HT1080 (cell line): ENCODE measurements at places on chromosomes 1 and 21.

GRCh38 chr1:2894381-2895041 is 93.0 kb upstream of the TTC34 start:
- DNase-seq = no peak

GRCh38 chr1:185360714-185361113 is 43.7 kb upstream of the IVNS1ABP start:
- peak; percentile 48 for DNase-seq

DNA sequence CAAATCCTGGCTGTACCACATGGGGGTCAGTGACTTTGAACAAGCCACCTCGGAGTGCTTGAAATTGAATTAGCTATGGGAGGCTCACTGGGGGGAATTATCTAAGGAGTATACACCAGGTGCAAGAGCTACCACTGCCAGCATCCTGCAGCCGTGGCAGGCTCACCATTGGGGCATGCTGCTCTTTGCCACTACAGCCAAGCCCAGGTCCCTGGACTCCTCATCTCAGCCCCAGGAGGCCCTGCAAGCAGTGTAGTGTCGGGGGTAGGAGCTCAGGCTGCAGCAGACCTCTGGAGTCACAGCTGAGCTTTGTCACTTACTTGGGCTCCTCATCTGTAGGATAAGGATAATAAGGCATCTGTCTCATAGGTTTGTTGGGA is 35.3 kb downstream of the ACOT11 start:
- DNase-seq = no peak

DNA sequence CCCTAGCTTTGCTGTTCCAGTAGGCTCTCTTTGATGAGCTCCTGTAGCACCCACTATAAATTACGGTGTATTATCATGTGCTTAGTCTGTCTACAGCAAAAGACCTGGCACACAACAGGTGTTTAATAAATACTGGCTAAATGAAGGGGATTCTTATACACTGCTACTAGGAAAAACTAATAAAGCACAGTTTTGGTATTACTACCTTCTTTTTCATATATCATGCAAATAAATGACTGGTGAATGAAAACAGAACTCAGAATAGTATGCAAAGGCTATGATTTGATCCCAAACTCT is 26.4 kb downstream of the WDR26 start:
- no peak for DNase-seq

DNA sequence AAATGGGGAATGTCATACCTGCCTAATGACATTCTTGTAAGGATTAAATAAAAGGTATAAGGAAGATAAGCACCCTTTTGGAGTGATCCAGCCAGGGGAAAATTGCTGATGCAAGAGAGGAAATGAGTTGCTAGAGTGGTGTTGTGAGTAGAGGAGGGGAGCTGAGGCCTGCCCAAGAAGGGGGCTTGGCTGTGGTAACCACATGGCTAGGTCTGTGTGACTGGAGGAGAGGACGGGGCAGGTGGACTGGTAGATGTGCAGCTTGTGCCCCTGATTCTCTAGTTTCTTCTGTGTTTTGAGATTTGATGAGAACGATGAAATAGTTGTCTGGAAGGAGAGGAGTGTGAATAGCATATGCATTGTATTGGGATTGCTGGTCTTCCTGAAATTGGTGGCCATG is 6.6 kb downstream of the TXLNA start:
- no peak for DNase-seq

DNA sequence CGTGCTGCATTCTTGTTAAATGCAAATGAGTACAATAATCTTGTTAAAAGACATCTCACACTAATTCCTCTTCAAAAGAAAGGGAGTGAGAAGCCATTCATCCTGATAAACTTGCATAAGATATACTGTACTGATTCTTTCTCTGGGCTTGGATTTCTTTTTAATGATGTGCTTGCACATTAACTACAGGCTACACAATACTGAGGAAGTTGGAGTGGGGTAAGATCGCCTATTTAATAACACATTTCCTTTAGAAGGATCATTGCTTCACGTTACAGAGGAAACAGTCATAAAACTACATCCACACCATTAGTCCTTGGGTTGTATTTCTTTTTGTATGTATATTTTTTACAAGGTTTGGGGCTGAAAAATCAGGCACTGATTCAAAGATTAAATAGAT is 36.6 kb downstream of the NRIP1 start:
- no peak for DNase-seq

DNA sequence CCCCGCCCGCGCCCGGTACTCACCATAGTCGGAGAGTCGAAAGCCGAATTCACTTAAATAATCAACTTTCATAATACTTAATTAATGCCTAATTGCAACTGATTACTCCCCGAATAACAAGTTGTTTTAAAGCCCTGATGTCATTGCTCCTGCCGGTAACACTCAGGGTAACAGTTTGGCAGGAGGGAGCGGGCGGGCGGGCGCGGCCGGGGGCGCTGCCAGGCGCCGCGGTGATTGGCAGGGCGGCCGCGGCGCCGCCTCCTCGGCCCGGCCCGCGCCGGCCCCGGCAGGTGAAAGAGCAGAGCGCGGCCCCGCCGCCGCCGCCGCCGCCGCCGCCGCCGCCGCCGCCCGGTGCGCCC is 102.2 kb downstream of the CASZ1 start:
- no peak for DNase-seq

DNA sequence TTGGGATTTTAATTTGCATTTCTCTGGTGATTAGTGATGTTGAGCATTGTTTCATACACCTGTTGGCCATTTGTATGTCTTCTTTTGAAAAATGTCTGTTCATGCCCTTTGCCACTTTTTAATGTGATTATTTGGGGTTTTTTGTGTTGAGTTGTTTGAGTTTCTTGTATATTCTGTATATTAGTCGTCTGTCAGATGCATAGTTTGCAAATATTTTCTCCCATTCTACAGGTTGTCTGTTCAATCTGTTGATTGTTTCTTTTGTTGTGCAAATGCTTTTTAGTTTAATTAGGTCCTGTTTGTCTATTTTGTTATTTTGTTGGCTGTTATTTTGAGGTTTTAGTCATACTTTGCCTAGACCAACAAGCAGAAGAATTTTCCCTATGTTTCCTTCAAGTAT is 164.0 kb upstream of the CXADR start:
- DNase-seq = no peak

GRCh38 chr1:2230781-2231531 is 2.8 kb downstream of the SKI start:
- peak; percentile 42 for DNase-seq

DNA sequence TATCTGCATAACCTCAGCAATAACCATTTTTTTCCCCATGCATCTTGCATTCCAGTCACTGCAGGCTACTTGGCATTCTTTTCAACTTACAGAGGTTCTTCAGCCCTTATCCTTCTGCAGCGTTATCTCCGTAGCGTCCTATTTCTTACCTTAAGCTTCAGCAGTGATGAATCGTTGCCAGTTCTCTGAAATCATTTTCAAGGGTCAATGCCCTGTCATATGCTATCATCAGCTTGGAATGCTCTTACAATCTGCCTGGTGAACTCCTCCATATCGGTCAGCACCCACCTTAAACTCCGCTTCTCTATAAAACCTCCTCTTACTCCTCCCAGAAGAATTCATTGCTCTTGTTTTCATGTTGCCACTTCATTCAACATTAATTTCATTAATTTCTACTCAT is 105.1 kb upstream of the DPH5 start:
- DNase-seq = peak; percentile 69

DNA sequence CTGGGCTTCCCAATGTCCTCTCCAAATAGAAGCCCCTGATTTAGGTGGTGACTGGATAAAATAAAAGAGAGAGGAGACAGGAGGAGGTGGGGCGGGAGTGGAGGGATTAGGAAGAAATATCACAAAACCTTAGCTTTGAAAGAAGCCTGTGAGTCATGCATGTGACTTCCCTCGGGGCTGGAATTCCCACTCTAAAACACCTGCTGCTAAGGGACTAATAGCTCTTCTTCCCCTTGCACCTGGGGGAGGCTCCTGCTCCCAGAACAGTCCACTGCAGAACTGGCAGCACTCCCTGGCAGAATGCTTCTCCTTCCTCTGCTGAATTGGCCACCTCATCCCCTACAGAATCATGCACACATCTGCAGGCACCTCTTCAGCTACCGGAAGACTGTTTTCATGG is 207.2 kb downstream of the ATG4C start:
- no peak for DNase-seq

- DNase-seq = no peak
Observed at GRCh38 chr1:203359010-203359571, 8.2 kb upstream of the FMOD start.

GRCh38 chr1:27383039-27383605 is at the start of gene CD164L2:
TSS of gene CD164L2 (minus strand) at chr1:27383333. CDS start at chr1:27383239, 94 bp downstream.
- no peak for DNase-seq
